ENCODE measurements at places on chromosomes 5 and 9.

- no peak for DNase-seq
These were observed 78.7 kb upstream of the SAP30L start for GRCh38 chr5:154367101-154367500.

- no peak for DNase-seq
These were observed 212.5 kb downstream of the CFAP90 start for GRCh38 chr5:7638456-7638855.

DNA sequence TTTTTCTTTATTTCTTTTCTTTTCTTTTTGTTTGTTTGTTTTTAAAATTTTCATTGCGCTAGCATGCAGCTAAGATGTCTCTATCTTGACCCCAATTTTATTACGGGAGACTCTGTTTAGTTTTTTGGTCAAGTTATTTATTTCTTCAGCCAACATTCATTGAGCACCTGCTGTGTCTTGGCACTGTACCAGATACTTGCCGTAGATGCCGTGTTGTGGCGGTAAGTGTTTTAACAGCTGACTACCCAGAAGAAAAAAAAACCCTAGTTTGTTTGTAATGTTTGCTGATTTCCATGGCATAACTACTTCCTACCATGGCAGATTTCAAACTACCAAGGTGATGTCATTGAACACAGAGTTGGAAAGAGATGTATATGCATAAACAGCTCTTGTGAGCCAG is 65.0 kb downstream of the UGCG start:
- DNase-seq, result no peak

DNA sequence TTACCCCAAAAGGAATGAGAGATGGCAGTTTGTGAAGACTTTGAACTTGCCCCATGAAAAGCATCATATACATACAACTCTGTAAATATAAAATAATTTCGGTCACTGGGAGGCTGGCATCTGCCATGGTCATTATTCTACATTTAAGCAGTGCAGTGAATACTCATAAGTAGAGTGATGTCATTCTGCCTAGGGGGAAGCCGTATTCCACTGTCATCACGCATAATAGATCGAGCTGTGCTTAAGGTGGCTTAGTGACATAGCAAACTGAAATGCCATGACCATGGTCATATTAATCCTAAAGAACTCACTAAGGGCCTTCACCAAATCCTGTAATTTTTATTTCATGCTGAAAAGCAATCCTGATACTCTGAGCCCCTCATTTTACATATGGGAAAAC is 42.4 kb upstream of the NR4A3 start:
- DNase-seq, result no peak

DNA sequence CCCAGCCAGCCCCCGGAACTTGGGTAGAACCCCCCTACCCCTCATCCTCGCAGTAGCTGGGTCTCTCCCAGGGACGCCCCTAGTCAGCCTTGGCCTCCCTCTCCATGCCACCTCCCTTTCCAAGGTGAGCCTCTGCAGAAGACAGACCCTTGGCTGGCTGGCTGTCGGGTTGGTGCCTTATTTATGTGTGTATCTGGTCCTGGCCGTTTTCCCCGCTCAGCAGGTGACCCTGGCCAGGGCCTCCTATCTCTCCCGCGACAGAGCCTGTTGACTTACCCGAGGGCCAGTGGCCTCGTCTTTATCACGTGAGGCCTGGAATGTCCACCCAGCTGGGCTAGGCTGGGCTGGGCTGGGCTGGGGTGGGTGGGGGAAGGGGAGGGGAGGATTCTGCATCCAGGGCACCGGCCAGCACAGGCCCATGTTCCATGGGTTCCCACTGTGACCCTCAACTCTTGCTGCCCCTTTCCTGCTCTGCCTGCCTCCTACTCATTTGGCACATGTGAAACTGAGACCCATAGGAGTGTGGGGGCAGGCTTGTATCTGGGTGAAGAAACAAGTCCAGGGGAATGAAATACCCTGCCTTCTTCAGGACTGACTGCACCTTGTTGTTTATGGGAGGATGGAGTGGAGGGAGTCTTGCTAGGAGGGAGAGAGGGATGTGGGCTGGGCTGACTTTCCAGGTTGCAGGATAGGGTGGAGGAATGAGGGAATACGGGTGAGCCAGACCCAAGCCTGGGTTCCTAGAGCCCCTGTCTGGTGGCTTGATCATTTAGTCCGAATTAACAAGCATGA is 3.1 kb downstream of the CXXC5 start:
- DNase-seq, result no peak

- no peak for DNase-seq
These were observed 3.3 kb downstream of the CTSL start for GRCh38 chr9:87729246-87729645.

GRCh38 chr9:124271660-124272059 is 13.9 kb downstream of the NEK6 start:
- DNase-seq, result no peak

DNA sequence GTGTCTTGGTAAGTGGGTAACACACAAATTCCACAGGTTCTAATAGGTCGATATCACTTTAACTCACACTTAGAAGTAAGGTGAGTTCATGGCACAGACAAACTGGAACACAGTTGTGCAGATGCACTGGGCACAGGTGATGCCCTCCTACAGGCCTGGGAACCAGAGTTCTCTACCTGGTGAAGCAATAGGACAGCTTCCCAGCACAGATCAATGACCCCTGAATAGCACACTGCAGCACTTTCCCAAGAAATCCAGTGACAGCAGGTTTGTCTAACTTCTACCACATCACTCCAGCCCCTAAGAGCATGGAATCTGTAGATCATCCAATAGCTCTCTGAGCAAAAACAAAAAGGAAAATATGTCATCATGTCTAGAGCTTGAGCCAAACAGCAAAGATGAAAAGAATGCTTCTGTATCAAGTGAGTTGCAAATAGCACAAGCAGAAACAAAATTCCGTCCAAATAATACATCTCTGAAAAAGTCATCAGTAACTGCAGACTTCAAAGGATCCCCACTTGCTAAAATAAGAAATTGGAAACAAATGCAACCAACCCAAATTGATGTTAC is 33.5 kb downstream of the MOCS2 start:
- no peak for DNase-seq

GRCh38 chr5:168165221-168165914 is 126.1 kb upstream of the WWC1 start:
- DNase-seq, result no peak

DNA sequence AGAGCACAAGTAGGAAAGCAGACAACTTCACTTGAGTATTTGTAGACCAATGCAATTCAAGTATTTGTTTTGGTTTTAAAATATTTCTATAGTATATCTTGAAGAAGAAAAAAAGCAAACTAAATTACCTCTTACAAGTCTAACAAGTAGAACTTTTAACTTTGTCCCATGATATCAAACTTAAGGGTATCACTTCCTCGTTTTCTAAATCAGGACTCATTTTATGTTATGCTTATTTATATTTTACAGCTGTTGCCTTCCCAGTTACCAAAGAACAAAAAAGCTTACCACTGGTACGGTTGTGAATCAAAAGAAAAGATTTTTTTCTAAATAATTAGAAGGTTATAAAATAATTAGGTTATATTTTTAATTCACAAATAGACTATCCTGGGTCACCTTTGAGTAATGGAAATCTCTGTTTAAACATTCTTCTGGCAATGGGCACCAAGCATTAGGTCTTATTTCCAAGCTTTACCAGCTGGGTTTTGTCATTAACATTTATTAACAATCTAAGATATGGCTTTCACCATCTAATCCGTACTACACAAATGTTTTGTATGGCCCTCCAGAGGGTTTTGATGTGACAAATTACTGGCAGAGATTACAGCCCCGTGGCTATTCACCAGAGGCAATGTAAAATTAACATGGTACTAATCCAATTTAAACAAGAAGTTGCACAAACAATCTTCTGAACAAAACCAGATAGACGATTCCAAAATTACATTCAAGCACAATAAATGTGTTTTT is 63.6 kb downstream of the CEP120 start:
- no peak for DNase-seq

- DNase-seq, result no peak
These were observed 145.3 kb upstream of the RASA1 start for GRCh38 chr5:87122151-87122977.

DNA sequence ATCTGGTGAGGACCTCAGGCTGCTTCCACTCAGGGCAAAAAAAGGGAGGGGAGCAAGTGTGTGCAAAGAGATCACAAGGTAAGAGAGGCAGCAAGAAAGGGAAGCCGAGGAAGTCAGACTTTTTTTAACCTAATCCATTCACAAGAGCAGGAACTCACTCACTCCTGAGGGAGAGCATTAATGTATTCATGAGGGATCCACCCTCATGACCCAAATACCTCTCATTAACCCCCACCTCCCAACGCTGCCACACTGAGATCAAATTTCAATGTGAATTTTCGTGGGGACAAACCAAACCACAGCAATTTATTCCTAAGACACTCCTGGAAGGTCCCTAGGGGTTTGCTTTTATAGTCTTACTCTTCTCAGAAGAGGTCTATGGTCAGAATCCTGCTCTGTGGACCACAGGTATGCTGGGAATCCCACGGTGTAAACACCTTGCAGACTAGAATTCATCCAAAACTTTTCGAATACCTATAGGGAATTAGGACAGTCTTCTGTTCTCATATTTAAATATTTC is 108.7 kb downstream of the HSD17B3 start:
- DNase-seq, result no peak

GRCh38 chr5:71652349-71652748 is 65.2 kb downstream of the MCCC2 start:
- no peak for DNase-seq
